ENCODE measurements at places on chromosomes 3 and 15. TPM values are rescaled to one million over a fixed set of nuclear protein-coding genes. Genes with fewer than 3 reads are reported as not detected.

FSD2 gene
- total RNA-seq = not detected

GRCh38 chr3:196969134-196969659 lies 564 bp upstream of the PIGZ start:
- DNase-seq = peak; percentile 39
- no peak overlapping the region for H3K27ac ChIP-seq
- H3K4me3 ChIP-seq = no peak overlapping the region

GRCh38 chr3:16055606-16056211 lies 118.8 kb upstream of the GALNT15 start:
- no peak for DNase-seq
- H3K4me3 ChIP-seq = no peak overlapping the region
- H3K27me3 ChIP-seq = peaks cover 2% of the 10 kb centered on the region
- no peak overlapping the region for H3K27ac ChIP-seq

FES gene
- 56.3 TPM for total RNA-seq

DNA sequence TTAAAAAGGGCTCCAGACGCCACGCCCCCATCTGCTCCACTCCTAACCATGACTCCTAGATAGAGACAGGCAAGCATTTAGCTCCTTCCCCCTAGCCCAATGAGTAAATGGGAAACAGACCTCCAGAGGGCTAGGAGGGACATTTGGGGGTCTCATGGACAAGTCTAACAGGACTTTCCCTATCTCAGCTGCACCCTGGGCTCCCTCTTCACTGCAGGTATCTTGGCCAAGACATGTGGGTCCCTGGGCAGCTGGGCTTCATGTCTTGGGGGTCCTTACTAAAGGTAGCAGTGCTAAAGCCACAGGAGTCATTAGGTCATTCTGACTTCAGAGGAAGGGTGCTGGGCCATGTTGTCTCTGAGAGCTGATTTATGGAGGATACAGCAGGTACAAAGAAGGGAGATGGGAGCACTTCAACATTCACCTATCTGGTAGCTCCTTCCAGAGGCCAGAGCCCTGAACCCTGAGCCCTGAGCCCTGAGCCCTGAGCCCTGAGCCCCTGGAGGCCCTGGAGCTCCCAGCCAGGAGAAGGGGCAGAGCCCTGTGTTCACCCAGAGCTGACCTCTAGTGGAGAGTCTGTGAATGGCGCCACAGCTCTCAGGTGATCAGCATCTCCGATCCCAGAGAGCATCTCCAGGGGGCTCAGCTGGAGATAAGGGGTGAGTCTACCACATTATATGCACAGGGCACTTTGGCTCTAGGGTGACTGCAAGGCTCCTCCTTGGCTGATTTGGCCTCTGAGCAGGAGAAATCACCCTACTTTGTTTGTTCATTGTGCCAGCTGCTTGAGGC lies 40.1 kb upstream of the EPHB1 start:
- no peaks in the 10 kb centered on the region for H3K4me1 ChIP-seq
- peak; percentile 80 for DNase-seq
- no peak overlapping the region for H3K27ac ChIP-seq
- H3K27me3 ChIP-seq = peaks cover 2% of the 10 kb centered on the region
- no peaks in the 10 kb centered on the region for H3K36me3 ChIP-seq
- no peak overlapping the region for H3K4me3 ChIP-seq

DNA sequence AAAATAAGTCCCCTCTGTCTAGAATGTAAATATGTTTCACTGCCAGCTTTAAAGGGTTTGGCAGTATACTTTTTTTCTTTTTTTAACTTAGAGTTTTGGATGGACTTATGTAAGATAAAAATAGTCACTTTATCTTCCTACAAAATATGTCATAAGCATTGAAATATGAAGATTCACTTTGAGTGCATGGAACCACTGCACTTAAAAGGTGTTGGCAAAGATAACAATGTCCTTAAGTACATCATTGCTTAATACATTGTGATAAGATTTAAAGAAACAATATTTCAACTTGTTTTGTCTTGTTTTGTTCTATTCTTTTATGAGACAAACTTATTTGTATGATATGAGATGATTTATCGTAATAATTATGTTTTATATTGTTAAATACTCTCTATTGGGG lies 66.3 kb upstream of the NAALADL2 start:
- no peaks in the 10 kb centered on the region for H3K27me3 ChIP-seq
- no peak for DNase-seq
- H3K4me1 ChIP-seq = no peaks in the 10 kb centered on the region
- H3K4me3 ChIP-seq = no peak overlapping the region
- no peak overlapping the region for H3K27ac ChIP-seq

DNA sequence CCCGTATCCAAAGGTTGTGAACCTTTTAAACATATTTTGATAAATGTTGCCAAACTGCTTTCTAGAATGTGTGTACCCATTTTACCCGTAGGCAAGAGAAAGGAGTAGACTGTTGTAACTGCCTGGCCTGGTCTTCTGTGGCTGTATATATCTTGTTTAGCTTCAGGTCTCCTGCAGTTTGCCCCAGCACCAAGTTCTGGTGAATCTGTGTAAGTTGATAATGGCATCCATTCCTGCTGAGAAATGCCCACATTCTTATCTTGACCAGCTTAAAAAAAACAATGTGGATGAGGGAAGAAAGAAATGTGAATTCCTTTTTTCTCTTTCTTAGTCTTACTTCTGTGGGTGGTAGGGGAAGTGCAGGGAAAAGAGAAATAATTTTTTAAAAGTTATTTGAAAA lies 53.3 kb upstream of the TLE3 start:
- H3K4me3 ChIP-seq = no peak overlapping the region
- DNase-seq = no peak

STRIT1 gene
- total RNA-seq = not detected

DNA sequence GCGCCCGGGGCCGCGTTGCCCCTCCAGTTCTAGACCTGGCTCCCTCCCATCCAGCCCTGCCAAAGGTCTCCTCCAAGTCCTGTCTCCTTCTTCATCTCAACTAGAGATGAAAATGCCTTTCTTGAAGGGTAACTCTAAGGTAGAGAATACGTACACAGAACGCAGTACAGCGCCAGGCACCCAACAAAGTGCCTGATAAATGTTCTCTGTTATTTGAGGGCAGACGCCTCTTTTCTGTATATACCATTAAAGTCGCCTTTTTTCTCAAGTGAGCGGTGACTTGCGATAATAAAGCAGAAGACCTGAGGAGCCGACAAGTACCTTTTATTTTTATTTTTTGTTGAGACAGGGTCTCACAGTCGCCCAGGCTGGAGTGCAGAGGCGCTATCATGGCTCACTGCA lies 809 bp downstream of the CRTAP start:
- H3K4me3 ChIP-seq = peak overlapping the region; percentile 90
- peaks cover 2% of the 10 kb centered on the region for H3K27me3 ChIP-seq
- no peak overlapping the region for H3K27ac ChIP-seq

DNA sequence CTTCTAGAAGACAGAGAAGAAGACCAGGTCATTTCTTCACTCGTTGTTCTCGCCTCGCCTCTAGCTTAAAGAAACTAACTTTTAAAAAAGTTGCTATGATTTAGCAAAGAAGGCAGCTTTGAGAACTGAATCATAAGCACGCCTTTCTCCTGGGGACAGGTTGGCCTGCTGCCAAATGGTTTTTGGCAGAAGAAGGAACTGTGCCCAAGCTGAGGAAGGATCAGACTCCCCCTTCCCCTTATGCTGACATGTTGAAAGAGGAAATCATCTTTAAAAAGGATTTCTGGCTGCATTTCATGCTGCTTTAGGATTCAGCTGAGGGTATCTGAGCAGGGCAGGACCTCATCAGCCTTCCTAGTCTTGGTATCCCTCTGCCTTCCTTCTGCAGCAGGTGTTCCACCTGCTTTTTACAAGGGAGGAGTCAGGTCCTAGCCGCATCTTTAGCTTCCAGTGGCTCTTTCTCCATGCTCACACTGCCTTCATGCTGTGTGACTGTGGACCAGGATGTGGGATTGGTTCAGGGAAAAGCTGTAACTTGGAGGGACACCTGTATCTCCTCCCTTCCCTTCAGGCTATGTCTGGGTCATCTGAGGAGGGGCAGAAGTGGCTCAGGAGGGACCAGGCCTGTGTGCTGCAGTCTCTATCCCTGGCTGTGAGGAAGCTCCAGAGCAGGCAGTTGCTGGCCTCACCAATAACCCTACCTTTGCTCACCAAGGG lies 34.1 kb upstream of the HACD2 start:
- peaks cover 15% of the 10 kb centered on the region for H3K4me1 ChIP-seq
- H3K4me3 ChIP-seq = no peak overlapping the region
- DNase-seq = no peak
- H3K27me3 ChIP-seq = peaks cover 7% of the 10 kb centered on the region
- no peaks in the 10 kb centered on the region for H3K36me3 ChIP-seq

CHRNA5 gene
- 22.7 TPM for total RNA-seq

DNA sequence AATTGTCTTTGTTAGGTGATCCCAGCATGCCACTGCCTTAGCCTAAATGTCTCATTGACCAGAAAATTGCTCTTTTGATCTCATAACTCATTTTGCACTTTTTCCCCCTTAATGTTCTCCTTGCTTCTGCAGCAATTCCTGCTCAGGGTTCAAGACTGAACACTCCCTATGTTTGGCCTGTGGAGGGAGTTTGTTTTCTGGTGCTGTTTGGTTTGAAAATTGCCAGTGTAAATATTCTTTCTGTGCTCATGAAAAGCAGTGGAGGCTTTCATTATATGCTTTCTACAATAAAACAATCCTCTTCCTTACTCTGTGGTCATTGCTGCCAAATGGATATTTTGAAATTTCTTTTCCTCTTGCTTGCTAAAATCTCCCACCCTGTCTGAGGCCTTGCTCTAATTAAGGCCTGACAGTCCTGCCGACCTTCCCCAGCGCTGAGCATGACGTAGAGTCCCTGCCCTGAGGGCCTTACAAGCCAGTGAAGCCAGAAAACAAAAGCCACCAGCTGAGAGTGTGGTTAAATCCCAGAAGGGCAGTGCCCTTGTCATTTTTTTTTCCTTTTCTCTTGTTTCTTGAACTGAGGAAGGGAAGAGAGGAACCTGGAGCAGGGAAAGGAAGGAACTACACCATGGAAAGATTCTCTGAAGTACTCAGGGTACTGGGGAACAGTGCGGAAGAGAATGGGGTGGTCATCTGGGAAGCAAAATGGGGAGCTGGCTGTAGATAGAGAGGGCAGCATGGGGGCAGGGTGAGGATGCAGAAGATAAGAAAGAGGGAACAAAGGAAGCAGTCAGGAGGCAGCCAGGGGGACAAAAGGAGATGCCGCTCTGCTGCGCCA lies 24.8 kb downstream of the ZBTB38 start:
- H3K4me3 ChIP-seq = peak overlapping the region; percentile 33
- peaks cover 21% of the 10 kb centered on the region for H3K36me3 ChIP-seq
- peaks cover 12% of the 10 kb centered on the region for H3K4me1 ChIP-seq
- peak overlapping the region; percentile 87 for H3K27ac ChIP-seq
- peaks cover 2% of the 10 kb centered on the region for H3K27me3 ChIP-seq

Data from endothelial cell (in vitro differentiated cells).